Occipital lobe (tissue), 3 donors: ENCODE measurements at places on chromosomes 2 and 18.

GRCh38 chr2:76288146-76288545 is 577.4 kb upstream of the GCFC2 start:
- no peak for DNase-seq

GRCh38 chr18:13577091-13577697 is 149.2 kb downstream of the FAM210A start:
- no peak for DNase-seq

DNA sequence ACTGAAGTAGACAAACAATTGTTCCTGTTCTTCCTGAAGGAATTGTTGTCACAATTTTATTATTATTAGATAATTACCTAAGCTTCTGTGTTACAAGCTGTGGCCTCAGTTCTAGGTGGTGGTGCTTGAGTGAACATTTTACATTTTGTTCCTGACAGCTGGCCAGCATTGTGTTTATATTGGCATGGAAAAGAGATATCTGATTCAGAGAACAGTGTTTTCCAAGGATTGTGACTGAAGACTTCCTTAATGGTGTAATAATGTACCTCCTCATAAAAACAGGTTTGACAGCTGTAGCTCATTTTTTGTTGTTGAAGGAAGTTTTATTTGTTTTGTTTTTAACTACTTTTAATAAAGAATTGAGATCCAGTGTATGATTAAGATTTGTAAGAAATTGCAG is 95.2 kb downstream of the EPB41L5 start:
- DNase-seq = no peak

- no peak for DNase-seq
These were observed 117.8 kb downstream of the CTIF start for GRCh38 chr18:48656582-48656981.

- no peak for DNase-seq
These were observed 260.4 kb upstream of the DSEL start for GRCh38 chr18:67776929-67777328.

DNA sequence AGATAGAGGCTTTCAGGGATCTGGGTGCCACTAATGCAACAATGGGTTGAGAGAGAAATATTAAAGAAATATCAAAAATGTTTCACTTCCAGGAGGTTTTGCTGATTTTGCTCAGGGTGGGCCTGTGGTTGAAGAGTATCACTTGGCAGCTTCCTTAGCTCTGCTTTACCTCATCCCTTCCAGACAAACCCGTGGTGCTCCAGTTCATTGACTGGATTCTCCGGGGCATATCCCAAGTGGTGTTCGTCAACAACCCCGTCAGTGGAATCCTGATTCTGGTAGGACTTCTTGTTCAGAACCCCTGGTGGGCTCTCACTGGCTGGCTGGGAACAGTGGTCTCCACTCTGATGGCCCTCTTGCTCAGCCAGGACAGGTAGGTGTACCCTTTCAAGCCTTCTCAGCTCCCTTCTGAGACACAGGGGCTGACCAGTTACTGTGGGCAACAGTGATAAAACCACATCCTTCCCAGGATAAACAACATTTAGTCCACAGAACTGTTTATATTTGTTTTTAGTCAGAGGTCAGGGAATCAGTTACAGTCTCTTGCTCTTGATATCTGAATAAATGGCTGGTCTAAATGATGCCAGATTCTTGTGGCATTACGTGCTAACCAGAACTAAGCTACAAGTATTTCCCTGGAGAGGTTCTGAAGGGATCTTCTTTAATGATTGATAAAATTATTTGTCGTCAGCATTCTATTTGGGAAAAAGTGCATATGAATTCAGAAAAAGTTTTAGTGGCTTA is 7.0 kb downstream of the SLC14A1 start:
- no peak for DNase-seq

DNA sequence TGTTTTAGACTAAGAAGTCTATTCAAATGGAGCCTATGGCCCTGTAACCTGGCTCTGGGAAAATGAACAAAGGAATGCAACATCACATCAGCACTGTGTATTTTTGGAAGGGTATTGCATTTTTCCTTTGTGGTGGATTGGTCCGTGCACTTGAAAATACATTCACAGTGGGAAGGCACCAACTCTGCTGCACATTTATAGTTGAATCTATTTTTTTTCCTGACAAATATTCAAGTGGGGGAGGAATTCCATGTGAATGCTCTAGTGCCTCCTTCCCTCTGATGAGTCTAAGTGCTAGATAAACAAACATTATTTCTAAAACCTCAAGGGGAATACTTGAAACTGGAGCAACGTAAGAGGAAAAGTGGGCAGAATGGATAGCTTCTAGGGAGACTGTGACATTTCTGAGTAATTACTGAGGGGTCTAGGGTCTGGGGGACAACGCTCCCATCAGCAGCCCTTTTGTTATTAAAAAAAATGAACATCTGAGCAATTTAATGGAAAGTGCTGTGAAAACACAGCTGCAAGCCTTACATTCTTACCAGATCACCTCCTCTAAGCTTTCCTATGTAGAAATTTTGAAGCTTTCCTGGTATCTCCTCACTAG is 208.2 kb downstream of the SLC8A1 start:
- DNase-seq = no peak

- DNase-seq = no peak
These were observed 11.6 kb upstream of the FAHD2A start for GRCh38 chr2:95390881-95391321.
